ENCODE measurements at places on chromosomes 7 and 10.

GRCh38 chr10:81288544-81288943, 586.5 kb upstream of the NRG3 start:
- no peak for DNase-seq

DNA sequence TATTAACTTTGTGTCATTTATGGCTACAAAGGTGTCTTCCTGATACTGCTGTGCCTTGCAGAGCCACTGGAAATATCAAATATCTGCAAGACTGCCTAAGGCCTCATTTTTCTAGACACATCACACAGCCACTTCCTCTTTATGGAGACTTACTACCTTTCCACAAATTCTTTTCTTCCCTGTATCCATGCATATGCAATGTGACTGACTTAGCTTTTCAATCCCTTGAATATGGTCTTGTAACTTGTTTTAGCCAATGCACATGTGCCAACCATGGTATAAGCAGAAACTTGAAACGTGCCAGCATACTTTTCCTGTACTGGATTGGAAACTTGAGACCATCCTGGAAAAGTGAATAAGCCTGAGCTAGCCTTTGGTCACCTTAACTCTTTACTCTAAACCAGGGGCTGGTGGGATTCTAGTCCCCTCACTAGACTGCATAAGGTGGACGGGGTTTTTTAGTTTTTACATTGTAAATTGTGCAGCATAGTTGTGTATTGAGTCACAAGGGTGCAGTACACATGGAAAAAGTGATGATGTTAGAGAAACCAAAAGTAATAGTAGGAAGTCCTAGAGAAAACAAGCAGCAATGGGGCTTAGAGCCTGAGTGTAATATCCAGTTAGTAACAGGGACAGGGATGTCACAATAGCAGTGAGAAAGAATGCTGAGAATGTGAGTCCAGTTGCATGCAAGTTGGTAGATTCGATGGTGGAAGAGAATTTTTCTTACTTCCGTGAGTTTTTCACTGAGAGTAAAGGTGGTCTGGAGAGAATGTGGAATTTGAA, 879.5 kb downstream of the SORCS1 start:
- no peak for DNase-seq

DNA sequence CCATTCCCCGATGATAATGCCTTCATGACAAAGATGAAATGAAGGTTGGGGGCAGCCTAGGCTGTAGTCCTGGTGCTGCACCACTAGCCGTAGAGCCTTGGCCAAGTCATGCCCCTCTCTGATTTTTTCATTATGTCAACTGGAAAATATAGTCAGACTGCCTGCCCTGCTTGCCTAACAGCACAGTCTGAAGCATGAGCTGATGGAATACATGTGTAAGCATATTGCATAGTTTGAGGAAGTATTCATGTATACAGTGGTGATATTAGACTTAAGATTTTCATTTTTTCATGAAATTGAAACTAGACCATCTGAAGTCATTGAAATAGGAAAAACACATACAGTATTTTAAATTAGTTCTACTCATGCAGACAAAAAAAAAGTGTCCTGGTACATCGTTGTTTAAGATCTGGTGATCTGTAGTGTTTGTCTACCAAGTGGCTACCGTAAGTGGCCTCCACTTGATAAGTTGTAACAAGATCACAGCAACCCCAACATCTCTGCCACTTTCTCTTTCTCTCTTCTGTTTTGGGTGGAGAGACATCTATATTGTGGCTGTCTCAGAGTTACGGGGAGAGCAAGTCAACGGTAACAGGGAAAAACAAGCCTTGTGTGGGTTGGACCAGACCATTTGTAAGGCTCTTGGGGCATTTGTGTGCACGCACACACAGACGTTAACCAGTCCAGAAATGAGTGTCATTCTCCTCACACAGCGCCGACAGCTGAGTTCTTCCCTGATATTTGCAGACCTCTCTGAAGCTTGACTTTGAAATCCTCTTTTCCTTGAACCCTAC, 716.6 kb upstream of the GALNT17 start:
- no peak for DNase-seq

- no peak for DNase-seq
Measured at GRCh38 chr7:128427289-128427891, 17.6 kb upstream of the IMPDH1 start.

DNA sequence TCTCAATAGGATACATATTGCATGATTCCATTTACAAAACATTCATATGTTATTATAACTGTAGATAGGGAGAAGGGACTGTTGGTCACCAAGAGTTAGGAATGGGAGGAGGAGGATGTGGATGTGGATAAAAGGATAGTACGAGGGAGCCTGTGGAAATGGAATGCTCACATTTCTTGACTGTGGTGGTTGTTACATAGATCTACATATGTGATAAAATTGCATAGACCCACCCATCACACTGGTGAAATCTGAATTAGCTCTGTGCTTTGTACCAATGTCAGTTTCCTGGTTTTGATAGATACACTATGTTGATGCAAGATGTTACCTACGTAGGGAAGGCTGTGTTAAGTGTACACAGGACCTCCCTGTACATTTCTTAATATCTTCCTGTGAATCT, 233.5 kb upstream of the MTPN start:
- DNase-seq, result no peak

DNA sequence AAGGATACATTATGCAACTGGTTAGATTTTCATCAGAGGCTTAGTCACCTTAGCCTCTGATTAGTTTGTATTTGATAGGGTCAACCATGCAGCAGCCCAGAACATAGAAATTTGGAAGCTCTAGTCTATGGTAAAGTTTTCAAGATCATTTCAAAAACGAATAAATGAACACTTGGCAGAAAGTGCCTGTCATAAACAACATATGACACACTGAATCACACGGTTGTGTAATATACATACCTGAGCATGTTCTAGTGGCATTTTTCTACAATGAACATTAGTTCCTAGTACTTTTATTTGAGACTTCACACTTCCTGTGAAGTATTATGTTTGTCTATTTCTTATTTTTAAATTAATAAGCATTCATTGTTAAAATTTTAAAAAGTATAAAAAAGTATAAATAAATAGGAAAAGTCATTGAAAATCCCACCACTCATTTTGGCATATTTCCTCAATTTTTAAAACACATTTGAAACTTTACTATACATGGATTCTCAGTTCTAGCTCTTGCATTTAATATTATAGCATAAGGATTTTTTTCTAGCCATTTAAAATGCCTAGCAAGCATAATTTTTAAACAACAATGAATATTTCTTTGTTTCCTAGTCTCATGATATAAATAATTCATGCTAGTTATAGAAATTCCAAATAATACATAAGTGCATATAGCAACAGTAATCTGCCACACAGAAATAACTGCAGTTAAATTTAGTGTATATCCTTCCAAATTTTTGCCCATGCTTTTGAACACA, 25.7 kb upstream of the PRPS1L1 start:
- no peak for DNase-seq

GRCh38 chr7:149291036-149291780, 29.2 kb downstream of the ZNF783 start:
- no peak for DNase-seq

GRCh38 chr7:120460949-120461348, 188.0 kb downstream of the KCND2 start:
- DNase-seq, result no peak

DNA sequence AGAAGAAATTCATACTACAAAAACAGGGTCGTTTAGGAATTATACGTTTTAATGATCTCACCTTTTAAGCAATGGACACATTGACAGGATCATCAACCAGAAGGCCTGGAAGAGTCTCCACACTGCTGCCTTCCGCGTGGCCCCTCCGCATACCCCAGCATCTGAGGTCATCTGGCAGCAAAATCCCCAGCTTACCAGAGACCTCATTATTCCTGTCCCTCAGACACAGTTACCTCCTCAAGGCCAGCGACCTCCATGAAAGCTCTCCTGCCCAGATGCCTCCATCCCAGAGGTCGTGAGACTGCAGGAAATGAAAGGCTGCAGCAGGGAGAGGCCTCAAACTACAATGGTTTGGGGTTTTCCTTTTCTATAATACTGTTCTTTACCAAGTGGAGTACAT, 14.8 kb upstream of the GSAP start:
- no peak for DNase-seq

DNA sequence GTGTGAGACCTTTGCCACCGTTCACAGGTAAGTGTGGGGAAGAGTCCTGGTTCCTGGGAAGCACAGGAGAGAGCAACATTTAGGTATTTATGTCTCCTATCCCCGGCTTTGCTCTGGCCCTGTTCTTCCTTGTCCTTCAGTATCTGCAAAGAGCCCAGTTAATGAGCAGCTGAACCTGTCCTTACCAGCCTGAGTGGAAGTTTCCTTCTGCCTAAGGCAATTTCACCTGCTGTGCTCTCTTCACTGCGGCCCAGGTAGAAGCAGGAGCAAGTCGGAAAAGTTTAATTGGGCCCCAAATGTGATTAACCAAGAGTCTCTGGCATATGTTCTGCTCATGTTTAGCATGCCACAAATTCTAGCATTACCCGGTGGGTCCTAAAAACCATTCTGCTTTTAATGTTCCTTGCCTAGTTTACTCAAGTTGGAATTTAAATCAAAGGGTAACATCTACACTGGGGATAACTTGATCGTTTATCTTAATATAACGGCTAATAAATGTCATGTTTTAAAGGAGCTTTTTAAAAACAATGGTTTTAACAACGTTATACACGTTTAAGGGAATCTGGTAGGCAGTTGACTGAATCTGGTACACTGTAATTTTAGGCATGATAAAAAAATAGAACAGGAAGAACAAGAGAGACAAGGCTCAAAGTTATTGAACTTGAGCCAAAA, 817.1 kb downstream of the TYW1 start:
- DNase-seq, result no peak

DNA sequence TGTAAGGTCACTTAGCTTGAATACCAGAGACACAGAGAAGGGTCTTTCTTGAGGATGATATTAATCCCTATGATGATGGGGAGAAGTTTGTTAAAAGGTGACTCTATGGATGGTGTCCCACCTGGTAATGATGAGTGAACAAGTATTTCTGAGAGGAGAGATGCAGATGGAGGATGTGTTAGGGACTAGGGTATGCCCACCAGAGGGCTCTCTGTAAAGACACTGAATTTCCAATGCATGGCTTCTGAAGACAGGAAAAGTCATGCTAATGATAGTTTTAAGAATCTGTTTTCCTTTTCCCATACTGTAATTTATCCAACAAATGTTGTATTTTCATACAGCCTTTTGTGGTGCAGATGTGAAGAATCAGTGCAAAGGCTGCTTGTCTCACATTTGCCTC, 1250.9 kb upstream of the CELF2 start:
- DNase-seq, result no peak

DNA sequence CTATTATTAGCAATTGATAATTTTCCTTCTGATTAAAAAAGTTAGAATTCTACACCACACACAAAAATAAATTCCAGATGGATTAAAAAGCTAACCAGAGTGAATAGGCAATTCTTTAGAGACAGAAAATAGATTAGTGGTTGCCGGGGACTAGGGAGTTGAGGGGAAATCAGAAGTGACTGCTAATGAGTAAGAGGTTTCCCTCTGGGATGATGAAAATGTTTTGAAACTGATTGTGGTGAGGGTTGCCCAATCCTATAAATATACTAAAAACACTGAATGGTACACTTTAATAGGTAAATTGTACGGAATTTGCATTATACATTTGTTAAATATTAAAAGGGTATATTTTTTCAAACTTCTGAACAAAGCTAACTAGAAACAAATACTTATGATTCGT, 214.9 kb downstream of the GPAM start:
- DNase-seq, result no peak

- DNase-seq, result no peak
Measured at GRCh38 chr10:106242301-106242700, 922.2 kb downstream of the SORCS1 start.

GRCh38 chr10:90062786-90063185, 361.4 kb downstream of the KIF20B start:
- DNase-seq, result no peak

- no peak for DNase-seq
Measured at GRCh38 chr7:132463922-132464321, 112.3 kb downstream of the PLXNA4 start.

GRCh38 chr7:47951374-47951773, 3.1 kb upstream of the PKD1L1 start:
- no peak for DNase-seq

DNA sequence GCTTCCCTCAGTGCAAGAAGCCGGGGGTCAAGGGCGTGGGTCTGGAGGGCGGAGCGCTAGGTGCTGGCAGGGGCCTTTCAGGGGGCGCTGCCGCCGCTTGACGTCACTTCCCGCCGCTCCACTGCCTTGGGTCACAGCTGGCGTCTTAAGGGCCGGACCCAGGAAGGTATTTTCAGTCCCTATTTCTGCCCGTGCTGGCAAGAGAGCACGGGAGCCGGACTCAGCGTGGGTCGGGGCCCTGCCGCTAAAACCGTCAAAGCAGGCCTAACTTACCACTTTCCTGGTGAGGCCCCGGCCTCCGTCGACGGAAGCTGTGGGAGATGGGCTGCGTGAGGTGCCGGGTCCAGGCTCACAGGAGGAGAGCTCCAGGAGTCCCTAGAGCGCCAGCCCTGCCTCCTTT, 12.0 kb downstream of the VAX1 start:
- no peak for DNase-seq

DNA sequence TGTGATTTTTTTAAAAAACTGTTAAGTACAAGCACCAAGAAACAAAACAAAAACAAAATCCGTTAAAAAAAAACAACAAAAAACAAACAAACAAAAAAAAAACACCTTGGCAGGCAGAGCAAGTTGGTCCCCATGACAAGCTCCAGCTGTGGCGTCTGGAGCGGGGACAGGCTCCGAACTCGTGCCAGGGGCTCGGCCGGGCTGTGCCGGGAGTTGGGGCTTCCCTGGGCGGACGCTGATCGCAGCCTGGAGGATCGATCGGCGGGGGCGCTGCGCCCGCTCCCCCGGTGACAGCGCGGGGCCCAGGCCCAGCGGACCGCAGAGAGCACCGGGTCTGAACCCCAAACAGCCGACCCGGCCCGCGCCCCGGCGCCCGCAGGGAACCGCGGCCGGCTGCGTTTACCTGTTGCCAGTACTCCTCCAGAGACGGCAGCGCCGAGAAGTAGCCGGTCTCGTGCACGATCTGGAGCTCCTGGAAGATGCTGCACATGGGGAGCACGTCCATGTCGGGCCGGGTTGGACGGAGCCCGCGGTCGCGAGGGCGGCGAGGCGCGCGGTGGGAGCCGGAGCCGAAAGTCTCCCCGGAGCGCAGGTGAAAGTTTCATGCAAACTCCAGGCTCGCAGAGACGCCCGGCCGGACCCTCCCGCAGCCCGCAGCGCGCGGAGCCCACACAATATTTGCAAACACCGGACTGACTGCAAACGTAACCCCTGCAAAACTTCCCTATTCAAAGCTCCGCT, at the start of gene KLF6:
TSS of gene KLF6 (minus strand) at position 700 of the 741 bp plus-strand sequence. CDS start at position 505, 195 bp downstream.
- DNase-seq, result no peak

GRCh38 chr10:117163061-117163953, 25.2 kb upstream of the VAX1 start:
- DNase-seq, result no peak

DNA sequence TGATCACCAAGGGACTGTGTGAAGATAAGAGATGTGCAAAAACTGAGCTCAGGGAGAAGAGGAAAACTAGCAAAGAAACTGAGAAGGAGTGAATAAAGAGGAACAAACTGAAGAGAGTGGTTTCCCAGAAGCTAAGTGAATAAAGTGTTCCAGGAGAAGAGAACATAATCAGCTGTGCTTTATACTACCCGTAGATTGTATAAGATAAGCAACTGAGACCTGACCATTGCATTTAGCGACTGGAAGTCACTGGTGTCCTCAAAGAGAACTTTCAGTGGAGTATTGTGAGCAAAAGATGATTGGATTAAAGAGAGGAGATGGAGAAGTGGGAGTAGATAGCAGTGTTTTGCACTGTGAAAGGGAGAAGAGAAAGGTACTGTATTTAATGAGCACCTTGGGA, 14.6 kb downstream of the PHTF2 start:
- DNase-seq, result no peak
